Right kidney (tissue), 9 donors: ENCODE measurements at places on chromosomes 3 and 15.

GRCh38 chr3:141441381-141442364 lies 45.2 kb upstream of the RASA2 start:
- no peak for DNase-seq

DNA sequence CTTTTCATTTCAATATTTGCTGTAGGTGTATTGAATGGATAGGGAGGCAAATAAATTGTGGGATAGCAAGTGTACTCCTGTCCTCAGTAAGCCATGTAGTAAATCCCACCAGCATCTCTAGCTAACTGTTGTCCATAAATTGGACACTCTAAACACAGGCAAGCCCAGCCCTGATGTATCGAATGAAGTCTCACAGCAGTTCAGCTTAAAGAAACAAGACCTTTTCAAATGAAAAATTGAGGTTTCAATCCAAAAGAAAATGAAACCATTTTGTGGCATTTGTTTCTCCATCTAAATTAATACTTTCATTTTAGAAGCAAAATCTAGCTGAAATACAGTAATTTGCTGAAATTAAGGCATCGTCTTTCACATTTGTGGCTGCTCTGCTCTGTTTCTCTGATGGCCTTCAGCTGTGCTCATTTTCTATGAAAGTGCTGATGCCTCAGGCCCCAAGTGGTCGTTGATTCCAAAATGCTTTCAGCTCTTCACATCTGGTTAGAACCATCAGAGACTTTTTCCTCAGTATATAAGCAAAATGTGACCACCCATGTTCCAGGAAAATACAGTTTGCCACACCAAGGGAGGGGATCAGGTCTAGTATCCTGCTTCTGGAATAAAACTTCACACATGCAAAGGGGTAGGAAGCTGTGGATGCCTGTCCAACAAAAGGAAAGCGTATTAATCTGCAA lies 245.0 kb downstream of the ZMAT3 start:
- DNase-seq = no peak

DNA sequence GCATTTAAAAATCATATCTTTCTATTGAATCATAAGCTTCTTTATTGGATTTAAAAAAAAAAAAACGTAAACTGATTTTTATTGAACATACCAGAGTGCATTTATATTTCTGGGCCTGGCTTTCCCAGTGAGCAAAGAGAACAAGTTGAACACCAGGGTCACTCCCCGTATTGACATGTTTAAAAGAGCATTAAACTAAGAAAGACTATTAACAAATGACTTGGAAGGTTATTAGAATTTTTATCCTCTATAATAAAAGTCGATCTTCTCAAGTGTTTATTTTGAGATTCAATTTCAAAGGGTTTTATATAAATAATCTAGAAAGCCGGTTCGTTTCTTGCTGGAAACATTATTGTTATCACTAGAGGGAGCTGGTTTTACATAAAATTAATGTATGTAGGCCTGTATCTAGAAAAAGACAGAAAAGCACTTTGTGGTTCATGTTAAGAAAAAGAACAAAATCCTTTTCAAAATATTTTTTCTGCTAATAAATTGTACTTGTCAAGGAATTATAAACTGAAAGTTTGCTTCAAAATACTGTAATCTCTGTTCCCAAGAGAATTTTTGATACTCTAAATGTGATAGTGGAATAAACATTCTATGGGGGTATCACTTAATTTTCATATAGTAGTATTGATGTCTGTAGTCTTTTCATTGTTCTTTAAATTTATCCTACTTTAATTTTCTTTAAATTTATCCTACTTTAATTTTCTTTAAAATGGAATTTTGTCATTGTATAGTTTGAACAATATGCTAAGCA lies 321.8 kb upstream of the MME start:
- no peak for DNase-seq

- DNase-seq = no peak
Observed at GRCh38 chr3:189316296-189317019, 144.7 kb downstream of the TPRG1 start.

DNA sequence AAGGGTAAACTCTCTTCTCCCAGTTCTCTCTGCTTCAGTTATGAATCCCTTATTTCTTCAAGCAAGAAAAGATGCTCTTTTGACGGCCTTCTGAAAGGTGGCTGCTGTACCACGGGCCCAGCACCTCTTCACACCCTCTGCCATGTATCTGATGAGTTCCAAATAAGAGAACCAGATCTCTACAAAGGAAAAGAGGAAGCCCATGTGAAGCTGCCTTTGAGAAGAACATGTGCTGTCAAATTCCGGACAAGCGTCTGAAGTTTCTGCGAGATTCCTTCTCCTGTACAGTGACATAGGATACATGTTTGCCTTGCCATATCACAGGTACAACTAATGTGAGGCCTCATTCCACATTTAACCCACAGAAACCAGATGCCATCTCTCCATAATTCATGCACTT lies 59.2 kb downstream of the SH3BP5 start:
- DNase-seq = no peak

DNA sequence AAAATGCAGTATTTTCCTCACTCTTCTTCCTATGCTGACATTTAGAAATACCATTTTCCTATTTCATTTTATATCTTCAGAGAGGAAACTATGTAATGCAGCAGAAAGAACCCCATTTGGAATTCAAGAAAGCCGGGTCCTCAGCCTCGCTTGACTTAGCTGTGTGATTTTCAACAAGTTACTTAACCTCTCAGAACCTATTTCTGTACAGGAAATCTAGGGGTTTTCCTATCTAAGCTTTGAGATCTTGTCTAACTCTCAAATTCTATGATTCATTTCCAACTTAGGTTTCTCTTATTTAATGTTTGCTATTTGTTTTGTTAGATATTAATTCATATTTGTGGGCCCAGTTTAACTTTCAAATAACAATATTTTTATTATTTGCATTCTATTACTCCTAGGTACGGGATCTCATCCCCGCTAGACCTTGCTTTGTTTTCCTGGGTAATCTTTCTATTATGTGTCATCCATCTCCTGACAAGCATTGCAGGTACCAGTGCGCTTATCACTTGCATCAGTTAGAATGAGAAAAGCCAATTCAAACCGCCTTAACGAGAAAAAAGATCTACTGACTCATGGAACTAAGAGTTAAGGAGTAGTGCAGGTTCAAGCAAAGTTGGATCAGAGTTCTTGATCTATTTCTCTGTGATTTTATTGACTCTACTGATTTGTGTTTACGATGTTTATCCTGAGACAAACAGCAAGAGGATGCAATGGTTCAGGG lies 70.6 kb upstream of the BHLHE40 start:
- DNase-seq = no peak

- DNase-seq = no peak
Observed at GRCh38 chr3:77825001-77825827, 785.3 kb downstream of the ROBO2 start.

DNA sequence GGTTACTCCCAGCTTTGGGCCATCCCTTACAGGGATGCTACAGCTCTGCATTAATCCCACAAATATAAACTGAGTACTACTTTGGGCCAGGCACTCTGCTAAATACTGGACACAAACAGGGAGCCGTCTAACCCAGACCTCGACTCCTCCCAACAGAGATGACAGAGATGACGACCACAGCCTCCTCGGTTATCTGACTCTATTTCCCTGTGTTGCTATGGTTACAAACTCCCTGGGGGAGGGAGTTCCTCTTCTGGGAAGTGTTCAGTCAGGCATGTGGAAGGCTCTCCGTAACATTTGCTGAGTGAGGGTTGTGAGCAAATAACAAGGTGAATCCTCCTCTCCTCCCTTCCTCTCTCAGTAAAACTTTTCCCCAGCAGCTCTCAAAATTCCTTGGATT lies 6.7 kb upstream of the CMTM7 start:
- DNase-seq = no peak
